ENCODE measurements at places on chromosomes 11 and 22.
A peak's percentile ranks its signal among the peaks of the same experiment; 100 is the strongest.

GRCh38 chr22:29821291-29822016 lies 16.6 kb downstream of the ASCC2 start:
- peak; percentile 16 for DNase-seq

DNA sequence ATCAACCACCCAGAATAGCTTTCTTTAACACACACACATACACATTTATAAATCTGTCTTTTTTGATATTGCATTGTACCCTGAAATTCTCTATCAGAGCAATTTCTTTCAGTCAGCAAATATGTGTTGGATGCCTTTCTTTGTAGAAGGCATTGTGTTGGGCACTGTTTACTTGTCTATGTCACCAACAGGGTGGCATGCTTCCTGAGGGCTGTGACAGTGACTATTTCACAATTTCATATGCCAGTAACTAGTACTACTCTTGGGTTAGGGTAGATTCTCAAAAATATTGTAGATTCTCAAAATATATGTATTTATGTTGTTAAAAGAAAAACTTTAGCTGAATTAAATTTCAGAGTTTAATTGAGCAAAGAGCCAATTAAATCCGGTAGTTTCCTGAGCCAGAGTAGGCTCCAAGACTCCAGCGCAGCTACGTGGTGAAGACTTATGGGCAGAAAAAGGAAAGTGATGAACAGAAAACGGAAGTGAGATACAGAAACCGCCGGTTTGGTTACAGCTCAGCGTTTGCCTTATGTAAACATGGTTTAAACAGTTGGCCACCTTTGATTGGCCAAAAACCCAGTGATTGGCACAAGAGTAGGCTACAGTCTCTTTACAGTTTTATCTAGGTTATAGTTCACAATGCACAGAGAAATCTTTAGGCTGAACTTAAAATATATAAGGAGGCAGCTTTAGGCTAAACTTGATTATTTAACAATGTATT lies 723.3 kb downstream of the NTM start:
- no peak for DNase-seq

DNA sequence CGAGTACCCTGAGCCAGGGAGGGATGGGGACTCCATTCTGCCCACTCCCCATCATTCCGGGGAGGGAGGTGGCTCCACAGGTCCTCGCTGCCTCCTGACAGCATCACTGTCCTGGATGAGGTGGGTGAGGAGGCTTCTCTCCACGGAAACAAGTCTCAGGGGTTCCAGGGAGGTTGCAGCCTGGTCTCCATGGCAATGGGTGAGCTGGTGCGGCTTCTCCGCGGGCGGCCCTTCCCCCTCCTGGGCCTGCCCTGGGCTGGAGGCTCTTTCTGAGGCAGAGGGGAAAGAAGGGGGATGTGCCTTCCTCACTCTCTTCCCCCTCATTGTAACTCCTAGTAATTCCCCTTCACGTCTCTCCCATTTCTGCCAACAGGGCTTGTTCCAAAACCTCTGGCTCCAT lies 37.1 kb upstream of the PARVG start:
- DNase-seq = no peak

GRCh38 chr22:17974703-17975372 lies 49.5 kb downstream of the MICAL3 start:
- DNase-seq = no peak

DNA sequence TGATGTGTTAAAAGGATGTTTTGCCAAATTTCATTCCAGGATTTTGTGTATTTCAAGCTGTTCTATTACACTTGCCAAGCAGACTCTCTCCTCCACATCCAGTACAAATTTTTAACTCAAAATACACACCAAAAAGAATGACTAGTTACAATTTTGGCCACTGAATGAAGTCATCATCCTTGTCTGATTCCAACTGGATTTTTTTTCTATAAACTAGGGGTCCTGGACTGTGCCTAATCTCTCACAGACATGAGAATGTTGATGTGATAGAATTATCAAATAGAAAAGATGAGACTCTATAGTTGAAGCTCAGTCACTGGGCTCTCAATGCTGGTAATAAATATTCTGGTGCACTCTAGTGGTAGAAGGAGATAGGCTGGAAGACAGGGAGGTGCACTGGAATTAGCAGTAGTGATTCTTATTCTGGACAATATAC lies 85.8 kb downstream of the FANCF start:
- no peak for DNase-seq

DNA sequence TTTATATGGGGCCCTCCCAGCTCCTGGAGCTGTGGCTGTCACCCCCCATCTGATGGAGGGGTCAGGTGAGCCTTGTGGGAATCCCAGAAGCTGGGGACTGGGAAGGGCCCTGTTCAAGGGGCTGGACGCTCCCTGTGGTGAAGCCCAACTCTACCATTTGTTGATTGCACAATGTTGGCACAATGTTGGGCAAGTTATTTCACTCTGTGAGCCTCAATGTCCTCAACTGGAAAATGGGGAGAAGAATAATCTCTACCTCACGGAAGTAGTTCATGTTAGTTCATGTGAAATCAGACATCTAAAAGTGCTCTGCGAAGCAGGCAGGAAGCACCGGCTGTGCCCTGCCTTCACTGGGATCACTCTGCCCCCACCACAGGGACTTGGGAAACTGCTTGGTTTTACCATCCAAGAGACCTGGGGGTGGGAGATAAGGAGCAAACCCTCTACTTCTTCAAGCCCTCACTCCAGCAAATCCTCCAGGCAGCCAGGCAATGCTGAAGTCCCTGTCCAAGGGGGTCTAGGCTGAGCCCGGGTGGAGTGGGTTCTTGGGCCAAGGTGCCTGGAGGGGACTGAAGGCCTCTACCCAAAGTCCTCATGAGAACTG lies 715 bp upstream of the PRR5 start:
- DNase-seq = no peak

DNA sequence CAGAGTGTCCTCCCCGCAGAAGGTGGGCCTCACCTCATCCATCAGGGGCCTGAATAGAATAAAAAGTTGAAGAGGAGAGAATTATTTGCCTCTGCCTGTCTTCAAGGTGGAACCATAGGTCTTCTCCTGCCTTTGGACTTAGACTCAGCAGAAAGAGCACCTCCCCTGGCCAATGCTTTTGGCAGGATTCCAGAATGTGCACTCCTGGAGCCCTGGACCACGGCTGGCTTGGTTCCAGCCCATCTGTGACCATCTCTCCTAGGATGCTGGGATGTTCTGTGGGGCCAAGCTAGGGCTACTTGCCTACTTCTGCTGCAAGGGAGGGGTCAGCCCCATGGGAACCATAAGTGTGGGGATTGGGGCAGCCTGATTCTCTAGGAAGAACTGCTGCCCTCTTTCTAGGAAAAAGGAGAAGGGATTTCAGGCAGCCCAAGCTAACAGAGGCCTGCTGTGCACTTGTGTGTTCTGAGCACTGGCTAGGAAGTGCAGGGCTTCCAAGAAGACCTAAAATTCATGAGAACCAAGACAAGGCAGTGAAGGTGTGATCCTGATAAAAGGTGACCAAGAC lies 32.2 kb upstream of the SHANK2 start:
- no peak for DNase-seq

DNA sequence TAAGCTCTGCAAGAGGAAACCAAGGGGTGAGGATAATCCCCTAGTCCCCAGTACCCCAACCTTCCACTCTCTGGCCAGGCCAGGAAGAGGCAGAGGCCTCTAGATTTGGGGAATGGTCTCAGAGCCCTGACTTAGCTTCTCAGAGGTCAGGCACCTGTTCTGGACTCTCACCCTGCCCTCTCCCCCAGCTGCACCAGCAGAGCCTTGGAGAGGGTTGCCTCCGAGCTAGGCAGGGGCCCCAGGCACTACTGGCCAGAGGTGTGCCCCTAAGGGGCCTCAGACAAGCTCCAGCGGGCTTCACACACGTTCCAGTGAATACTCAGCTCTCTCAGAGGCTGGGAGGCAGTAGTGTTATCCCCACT lies 8.0 kb downstream of the FREY1 start:
- DNase-seq = no peak

- no peak for DNase-seq
Observed at GRCh38 chr22:19816372-19817119, 38.1 kb downstream of the GNB1L start.

- no peak for DNase-seq
Observed at GRCh38 chr11:69934861-69935494, 115.8 kb upstream of the FGF3 start.

- DNase-seq = no peak
Observed at GRCh38 chr11:78202733-78203167, 14.0 kb downstream of the USP35 start.

DNA sequence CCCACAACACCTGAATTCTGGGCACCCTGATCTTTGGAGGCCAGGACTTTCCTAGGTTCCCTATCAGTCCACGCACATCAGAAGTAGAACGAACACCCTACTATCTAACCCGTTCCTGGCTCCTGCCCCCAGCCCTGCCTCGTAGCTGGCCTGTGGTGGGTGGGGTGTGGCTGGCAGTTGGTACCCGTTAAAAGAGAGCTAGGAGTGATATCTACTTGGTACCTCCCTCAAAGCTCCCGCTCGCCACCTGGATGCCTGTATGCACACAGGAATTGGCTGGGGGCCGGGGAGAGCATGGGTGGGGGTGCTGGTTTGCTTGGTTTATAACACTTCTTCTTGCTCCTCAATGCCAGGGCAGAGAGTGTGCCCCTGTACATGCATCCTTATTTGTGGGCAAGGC lies 14.0 kb upstream of the NECTIN1 start:
- DNase-seq = no peak

DNA sequence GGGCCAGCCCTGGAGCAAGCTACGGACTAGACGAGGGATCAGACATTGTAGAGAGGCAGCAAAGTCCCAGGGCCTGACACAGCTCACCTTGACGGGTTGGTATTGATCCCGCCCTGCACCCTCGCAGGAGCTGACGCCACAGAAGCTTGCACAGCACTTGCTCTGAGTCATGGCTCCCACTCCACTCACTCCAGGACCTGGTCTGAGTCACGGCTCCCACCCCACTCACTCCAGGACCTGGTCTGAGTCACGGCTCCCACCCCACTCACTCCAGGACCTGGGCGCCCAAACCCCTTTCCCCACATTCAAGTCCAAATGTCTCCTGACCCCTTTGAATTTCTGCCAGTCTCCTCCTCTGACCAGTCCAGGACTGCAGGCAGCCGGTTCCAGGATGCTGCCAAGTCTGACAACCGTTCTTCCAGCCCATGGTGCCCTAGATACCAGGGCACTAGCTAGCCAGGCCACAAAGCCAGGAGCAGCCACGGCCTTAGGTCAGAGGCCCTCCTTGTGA lies 6.0 kb upstream of the PNPLA5 start:
- peak; percentile 16 for DNase-seq

DNA sequence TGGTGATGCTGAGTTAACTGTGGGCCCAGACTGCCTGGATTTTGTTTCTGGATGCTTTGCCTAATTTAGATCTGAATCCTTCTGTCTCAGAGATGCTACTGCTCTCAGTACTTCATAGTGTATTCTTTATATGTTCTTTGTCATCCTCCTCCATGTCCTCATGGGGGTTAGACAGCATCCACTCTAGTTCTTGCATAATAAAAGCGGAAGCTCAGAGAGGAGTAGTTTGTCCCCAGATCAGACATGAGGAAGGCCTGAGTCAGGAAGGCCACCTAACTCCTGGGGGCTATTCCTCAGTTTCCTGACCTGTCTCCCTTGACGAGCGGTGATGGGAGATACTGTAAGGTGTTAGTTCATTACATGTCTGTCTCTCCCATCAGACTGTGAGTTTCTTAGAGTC lies 90.2 kb downstream of the SCN3B start:
- DNase-seq = no peak

DNA sequence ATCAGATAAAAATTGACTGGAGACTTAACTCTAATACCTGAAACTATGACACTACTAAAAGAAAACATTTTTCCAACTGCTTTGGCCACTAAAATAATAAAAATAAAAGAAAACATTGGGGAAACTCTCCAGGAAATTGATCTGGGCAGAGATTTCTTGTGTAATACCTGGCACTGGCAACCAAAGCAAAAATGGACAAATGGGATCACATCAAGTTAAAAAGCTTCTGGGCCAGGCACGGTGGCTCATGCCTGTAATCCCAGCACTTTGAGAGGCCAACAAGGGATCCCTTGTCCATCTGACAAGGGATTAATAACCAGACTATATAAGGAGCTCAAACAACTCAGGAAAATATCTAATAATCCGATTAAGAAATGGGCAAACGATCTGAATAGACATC lies 64.6 kb upstream of the RAB1B start:
- DNase-seq = no peak

GRCh38 chr11:889687-890475 lies 20.7 kb downstream of the CHID1 start:
- DNase-seq = no peak

DNA sequence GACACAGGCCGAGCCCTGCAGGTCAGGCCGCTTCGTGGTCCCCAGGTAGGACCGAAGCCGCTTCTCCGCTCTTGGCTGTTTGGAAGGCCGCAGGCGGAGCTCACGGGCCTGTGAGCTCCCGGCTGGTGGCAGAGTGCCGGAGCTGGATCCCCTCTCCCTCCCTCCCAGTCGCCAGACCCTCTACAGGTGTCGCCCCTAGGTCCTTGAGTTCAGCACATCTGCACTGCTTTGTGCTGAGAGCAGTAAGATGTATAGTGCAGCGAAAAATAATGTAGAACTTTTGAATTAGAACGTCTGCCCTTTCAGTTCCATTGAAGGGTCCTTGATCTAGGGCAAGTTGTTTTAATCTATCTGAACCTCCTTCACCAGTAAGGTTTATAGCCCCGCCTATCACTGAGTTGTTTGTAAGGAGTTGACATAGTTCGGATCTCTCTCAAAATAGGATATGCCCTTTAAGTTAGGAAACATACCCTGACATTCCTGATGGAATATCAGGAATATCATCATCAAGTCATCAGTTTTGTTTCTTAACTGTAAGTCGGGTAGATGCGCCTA lies 419 bp downstream of the ANKRD49 start:
- no peak for DNase-seq

GRCh38 chr11:45227836-45228235 lies 58.3 kb downstream of the SYT13 start:
- DNase-seq = no peak

DNA sequence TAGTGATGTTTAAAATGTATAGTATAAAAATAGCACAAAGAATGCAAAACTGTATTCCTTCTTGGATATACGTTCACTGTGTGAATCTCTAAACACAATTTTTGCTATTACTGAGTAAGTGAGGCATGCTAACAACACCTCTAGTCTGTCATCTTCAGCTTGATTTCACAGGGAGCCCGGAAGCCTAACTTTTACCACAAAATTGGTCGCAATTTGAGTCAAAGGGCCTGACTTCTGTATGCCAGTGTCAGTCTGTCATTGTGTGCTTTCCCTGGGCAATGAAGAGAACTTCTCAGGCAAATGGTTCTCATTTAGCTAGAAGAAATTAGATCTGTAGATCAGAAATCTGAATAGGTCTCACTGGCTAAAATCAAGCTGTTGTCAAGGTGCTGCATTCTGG lies 1059.5 kb downstream of the FAM181B start:
- DNase-seq = no peak

DNA sequence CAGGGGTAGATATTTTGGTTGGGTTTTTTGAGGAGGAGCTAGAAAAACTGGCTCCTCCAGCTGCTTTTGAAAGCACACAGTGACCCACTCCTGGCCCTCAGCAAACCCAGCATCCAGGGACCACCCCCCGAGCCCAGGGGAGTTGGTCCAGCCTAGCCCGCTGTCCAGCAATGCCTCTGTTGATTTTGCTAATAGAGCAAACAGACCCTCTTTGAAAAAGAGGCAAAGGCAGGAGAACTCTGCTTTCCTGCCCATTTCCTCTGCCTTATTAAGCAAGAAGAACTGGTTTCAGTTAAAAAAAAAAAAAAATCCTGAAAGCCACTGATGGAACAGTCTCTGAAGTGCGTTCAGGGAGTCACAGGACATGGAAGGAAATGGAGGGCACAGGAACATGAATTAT lies 25.3 kb downstream of the ABTB2 start:
- DNase-seq = no peak

GRCh38 chr22:44685384-44686056 lies 16.5 kb upstream of the PRR5 start:
- DNase-seq = peak; percentile 74

GRCh38 chr11:72984453-72985077 lies 157.6 kb downstream of the FCHSD2 start:
- no peak for DNase-seq
